ENCODE measurements at places on chromosomes 3 and 15.

GRCh38 chr3:135503760-135504686, 461.5 kb upstream of the PPP2R3A start:
- no peak for DNase-seq

DNA sequence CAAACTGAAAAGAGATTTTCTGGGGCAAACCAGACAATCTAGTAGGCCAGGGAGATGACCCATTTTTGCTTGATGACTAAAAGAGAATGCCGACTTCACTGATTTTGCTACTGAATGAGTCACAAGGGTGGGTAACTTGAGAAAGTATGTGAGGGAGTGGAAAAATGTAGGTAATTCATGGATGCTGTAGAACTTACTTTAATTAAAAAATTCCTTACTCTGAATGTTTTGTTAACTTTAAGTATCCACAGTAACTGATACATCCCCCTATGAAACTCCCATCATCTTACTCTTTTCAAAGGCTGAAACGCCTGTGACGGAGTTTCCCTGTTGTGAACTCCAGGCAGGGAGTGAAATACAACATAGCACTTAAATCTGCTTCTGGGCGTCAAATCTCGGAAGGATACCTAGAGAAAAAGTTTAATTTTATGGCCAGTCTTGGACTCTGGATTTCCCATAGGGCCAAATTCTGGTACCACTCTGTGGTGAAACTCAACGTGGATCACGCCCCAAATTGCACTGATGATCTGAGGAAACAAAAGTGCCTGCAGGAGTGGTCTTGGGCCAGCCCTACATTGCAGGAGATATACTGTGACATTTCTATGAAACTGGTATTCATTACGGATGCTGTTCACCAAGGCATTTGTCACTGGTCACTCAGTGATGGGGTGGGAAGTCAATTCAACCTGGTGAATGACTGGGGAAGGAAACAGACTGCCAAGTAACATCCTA, 24.0 kb downstream of the GOLIM4 start:
- no peak for DNase-seq

DNA sequence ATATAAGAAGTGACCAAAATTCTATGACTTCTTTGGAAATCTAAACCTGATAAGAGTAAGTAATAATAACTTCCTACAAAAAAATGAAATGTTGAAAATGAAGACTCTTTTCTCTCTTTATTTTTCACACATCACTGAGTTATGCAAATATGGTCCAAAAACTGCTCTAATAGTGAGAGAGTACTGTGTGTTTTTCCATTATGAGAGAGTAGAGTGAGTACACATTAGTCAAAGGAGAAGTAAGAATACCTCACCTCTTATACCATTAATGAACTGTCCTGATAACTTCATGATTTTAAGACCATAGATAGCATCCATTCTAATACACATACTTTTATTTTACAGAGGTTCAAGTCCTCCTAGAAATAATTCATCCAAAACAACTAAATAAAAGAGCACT, 1310.2 kb downstream of the SI start:
- no peak for DNase-seq

DNA sequence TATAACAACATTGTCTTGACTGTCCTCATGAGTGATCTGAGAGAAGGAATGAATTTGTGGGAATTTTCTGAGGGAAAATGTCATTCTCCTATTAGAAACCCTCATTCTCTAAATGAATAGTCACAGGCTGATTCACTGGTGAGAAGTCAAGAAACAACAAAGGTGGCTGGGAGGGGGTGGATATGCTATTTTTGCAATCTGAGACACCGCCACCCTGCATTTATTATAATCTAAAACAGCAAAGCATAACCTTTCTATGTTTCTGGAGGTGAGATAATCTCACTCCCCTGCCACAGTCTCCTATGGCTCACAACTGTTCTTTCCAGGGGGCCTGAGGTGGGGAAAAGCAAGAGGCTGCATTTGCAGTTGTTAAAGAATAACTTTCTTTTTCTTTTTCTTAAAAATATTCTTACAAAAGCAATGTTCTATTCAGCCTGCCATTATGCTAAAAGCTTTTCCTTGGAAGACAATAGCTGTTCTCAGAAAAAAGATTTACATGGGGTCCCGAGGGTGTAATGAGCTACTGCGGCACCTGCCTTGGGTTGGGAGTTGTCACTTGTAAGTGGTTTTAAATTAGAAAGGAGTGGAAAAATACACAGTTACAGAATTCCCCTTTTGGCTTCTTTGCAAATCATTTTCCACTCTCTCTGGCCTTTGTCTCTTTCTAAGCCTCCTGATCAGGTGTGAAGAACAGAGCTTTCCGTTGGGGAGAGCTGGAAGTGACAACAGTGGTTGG, 220.9 kb downstream of the AGBL1 start:
- DNase-seq, result no peak

DNA sequence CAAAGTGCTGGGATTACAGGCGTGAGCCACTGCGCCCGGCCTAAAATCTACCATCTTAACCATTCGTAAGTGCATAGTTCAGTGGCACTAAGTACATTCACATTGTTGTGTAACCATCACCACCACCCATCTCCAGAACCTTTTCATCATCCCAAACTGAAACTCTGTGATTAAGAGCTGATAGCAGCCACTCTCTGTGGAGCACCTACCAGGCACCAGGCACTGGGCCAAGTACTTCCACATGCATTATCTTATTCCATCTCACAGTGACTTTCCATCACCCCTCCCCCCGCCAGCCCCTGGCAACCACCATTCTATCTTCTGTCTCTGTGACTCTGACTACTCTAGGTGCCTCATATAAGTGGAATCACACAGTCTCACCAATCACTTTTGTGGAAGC, 2.3 kb upstream of the INSYN1 start:
- DNase-seq, result no peak

- DNase-seq, result no peak
These were observed 277.8 kb downstream of the RAP2B start for GRCh38 chr3:153439780-153440179.

DNA sequence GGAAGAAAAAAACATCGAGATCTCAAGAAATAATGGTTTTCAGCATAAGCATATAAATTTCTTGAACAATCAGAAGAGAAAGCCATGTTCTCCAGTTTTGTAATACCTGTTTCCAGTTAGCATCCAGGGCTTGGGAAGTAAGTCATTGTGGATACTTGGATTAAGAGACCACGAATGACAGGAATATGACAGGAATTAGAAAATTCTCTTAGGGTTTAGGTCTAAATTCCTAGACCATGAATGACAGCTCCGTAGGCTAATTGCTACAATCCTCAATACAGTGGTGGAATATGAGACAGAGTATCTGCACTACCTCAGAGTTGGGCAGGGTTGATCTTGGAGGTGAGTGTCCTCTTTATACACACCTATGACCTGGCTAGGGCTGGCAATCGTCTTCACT, 517.5 kb downstream of the NTRK3 start:
- DNase-seq, result no peak

Measured in stimulated activated CD8-positive, alpha-beta memory T cell treated with anti-CD3 and anti-CD28 coated beads, Interleukin-7, amount 100 ng/mL, for 4 hours (primary cell).